ENCODE measurements at places on chromosomes 12 and 14. TPM values are rescaled to one million over a fixed set of nuclear protein-coding genes. Genes with fewer than 3 reads are reported as not detected.

DNA sequence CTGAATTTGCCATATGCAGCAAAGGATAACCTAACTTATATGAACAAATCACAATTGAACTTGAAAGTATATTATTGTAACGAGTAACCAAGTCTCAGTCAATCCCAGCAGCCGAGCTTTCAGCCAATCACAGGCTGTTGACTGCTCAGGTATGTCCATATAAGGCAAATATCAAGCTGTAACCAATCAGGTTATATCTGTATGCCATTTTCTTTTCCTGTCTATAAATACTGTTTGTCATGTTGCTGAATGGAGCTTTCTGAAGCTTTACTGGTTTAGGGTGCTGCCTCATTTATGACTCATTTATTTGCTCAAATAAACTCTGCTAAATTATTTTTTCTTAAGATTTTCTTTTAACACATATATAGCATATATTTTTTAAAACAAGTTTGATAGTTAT, 1059.5 kb downstream of the GALC start:
- DNase-seq: no peak

GRCh38 chr12:123041811-123042655, 61.6 kb downstream of the ARL6IP4 start:
- DNase-seq: peak; percentile 82

MIP gene
- 0.17 TPM for polyA plus RNA-seq

RGS6 gene
- 9.3 TPM for polyA plus RNA-seq

- no peak for DNase-seq
These were observed 74.7 kb downstream of the TUNAR start for GRCh38 chr14:95951359-95951758.

GRCh38 chr12:131865180-131865875, 29.1 kb upstream of the ULK1 start:
- DNase-seq: no peak

- no peak for DNase-seq
These were observed 3.4 kb upstream of the KRT80 start for GRCh38 chr12:52195065-52195730.

- DNase-seq: no peak
These were observed 159.4 kb downstream of the SLC5A8 start for GRCh38 chr12:101050631-101051030.

WDR20 gene
- 25.0 TPM for polyA plus RNA-seq

GRCh38 chr14:38078393-38078792, 129.3 kb upstream of the SSTR1 start:
- no peak for DNase-seq

- DNase-seq: peak; percentile 69
These were observed 126.2 kb downstream of the RFLNA start for GRCh38 chr12:124420996-124421674.

PLEKHG7 gene
- 0.16 TPM for polyA plus RNA-seq

OGFOD2 gene
- polyA plus RNA-seq: 12.9 TPM

DNA sequence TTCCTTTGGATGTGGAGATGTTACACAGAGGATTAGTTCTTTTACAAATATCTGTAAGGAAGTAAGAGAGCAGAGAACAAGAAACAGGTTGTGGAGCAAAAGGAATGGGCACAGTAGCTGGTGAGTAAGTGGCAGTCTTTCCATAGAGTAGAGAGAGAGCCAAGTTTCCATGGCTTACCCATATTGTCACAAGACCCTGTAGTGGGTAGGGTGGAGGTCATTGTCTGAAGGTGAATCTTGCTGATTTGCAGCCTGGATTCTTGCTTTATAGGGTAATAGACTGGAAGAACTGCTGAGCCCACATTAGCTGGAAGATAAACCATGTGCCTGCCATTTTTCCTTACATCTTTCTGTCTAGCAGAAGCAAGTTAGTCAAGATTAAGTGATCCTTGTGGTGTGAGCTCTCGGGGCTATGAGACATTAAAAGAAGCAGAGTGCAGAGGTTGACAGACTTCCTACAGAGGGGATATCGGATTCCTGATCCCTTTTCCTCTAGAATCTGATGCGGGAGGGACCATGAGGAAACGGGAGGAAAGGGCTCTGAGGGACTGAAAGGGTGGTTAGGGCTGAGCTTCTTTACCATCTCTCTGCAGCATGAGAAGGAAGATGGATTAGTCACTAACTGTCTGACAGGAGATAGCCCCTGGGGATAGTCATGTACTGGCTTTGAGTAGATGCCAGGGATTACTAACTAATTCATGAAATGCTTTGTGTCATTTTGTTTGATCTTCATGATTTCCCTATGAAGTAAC, 44.0 kb upstream of the LRTM2 start:
- no peak for DNase-seq

GALNT4 gene
- polyA plus RNA-seq: 4.3 TPM

DNA sequence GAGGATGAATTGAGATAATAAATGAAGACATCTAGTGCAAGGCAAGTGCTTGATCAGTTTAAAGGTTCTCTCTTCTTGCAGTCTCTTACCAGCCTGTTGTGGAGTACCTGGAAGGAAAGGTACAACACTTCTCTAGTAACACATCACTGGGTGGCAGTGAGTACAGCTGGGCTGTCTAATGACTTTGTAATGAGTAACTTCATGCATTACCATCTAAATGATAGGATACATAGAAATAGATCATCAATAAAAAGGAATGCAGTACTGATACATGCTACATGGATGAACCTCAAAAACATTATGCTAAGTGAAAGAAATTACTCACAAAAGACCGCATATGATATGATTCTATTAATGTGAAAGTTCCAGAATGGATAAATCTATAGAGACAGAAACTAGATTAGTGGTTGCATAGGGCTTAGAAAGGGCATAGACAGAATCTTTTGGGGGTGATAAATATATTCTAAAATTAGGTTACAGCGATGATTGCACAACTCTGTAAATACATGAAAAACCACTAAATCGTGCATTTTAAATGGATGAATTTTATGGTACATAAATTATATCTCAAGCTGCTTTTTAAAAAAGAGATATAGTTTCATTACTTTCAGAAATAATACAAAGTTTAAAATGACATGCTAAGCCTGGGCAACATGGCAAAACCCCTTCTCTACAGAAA, 224.4 kb downstream of the CHST11 start:
- no peak for DNase-seq

- no peak for DNase-seq
These were observed 190.4 kb downstream of the NTF3 start for GRCh38 chr12:5622280-5622679.

ZBTB1 gene
- 42.4 TPM for polyA plus RNA-seq

SERPINA9 gene
- polyA plus RNA-seq: not detected

DNA sequence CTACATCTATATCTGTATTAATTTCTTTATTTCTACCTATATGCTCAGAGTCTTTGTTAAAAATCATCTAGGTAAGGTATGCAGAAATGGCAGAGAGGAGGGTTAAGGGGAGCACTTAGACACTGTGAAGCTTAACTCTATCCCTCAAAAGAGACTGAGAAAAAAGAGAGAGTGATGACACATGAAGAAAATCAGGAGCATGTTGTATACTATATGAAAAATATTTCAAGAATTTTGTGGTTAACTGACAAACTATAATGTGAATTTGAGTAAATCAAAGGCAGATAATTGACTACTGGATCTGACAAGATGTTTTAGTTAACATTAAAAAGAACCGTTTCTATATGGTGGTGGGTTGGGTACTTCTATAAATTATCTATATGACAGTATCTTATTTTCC, 1814.2 kb upstream of the SEL1L start:
- DNase-seq: no peak

C12orf75 gene
- polyA plus RNA-seq: 8.5 TPM

KITLG gene
- polyA plus RNA-seq: 22.0 TPM

- DNase-seq: no peak
These were observed 66.3 kb upstream of the NCOR2 start for GRCh38 chr12:124633365-124634362.

CDH24 gene
- polyA plus RNA-seq: 6.8 TPM

DNA sequence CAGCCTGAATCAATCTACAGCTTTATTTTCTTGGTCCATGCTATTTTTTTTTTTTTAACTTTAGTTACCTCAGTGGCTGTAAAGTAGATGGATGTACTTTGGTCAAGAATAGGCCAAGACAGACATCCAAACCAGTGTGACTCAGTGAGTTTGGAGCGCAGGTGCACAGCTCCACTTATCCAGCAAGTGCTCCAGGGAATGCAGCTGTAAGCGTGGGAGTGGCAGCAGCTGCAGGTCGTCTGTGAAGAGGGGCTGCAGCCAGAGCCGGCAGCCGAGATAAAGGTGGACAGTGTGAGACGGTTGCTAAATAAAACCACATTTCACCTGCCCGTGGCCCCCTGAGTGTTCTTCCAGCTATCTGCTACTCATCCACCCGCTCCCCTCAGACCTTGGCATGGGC, 1018.7 kb downstream of the AACS start:
- peak; percentile 51 for DNase-seq

CLEC4D gene
- polyA plus RNA-seq: not detected

Data from muscle of leg (tissue), 16 donors.